ENCODE measurements at places on chromosomes 7 and 10.

- H3K4me3 ChIP-seq: no peak overlapping the region
- H3K27ac ChIP-seq: no peak overlapping the region
- H3K36me3 ChIP-seq: peaks cover 12% of the 10 kb centered on the region
- no peak for DNase-seq
- no peaks in the 10 kb centered on the region for H3K4me1 ChIP-seq
- no peaks in the 10 kb centered on the region for H3K27me3 ChIP-seq
These were observed 75.4 kb upstream of the ATP6V0A4 start for GRCh38 chr7:138873220-138873892.

DNA sequence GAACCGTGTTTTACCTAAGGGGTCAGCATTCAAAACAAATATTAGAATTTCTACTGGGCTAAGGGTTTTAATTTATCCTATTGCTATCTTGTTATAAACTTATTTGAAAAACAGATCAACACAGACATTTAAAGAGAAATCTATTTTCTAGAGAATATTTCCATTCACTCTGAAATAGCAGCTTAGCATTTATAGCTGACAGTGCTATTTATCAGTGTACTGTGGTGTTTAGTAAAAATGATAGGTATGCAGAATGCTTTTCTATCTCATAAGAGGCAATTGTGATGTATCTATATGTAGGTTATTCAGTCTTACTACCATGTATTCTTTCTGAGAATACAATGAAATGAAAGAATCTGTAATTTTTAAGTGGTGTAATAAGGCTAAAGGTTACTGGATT, 1077.4 kb downstream of the REEP3 start:
- no peak overlapping the region for H3K4me3 ChIP-seq
- H3K4me1 ChIP-seq: no peaks in the 10 kb centered on the region
- no peak for DNase-seq
- H3K36me3 ChIP-seq: no peaks in the 10 kb centered on the region
- H3K27ac ChIP-seq: no peak overlapping the region

DNA sequence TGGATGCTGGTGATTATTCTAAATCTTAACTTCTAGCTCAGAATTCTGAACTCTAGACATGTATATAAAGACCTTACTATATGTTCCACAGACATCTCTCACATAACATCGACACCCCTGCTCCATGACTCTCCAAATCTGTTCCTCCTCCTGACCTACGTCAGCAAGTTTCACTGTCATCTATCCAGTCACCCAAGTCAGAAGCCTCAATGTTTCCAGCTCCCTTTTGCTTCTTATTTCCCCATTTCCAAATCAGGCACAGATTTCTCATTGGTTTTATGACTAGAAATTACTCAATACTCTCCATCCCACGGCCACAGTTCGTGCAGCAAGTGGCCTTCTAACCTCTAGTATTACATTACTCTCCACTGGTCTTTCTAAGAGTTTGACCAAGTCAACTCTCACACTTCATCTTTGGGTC, 28.5 kb downstream of the EPC1 start:
- no peaks in the 10 kb centered on the region for H3K27me3 ChIP-seq
- peaks cover 7% of the 10 kb centered on the region for H3K36me3 ChIP-seq
- H3K4me1 ChIP-seq: peaks cover 95% of the 10 kb centered on the region

DNA sequence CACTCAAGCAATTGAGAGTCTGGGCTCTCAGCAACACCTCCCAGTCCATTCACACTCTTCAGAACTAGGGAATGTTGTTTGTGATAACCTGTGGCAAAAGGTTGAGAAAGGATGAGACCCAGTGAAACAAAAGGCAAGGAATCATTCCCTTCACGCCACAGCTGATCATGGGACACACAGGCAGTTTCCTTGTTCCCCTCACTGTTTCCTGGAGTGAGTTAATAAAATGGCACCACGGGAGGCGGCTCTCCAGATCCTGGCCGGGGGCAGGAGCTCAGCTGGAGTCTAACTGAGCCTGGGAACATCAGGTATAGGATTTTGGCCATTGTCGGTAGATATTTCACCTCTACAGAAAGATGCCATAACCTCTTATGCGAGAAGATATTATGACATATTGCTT, 107.3 kb upstream of the FAM171A1 start:
- no peaks in the 10 kb centered on the region for H3K4me1 ChIP-seq
- H3K27me3 ChIP-seq: no peaks in the 10 kb centered on the region
- H3K36me3 ChIP-seq: no peaks in the 10 kb centered on the region
- no peak overlapping the region for H3K4me3 ChIP-seq
- no peak overlapping the region for H3K27ac ChIP-seq

- no peak overlapping the region for H3K4me3 ChIP-seq
- H3K27me3 ChIP-seq: no peaks in the 10 kb centered on the region
- no peak overlapping the region for H3K27ac ChIP-seq
- no peaks in the 10 kb centered on the region for H3K4me1 ChIP-seq
These were observed 140.8 kb downstream of the DGKB start for GRCh38 chr7:14761510-14762296.

- H3K27ac ChIP-seq: no peak overlapping the region
- H3K4me1 ChIP-seq: no peaks in the 10 kb centered on the region
- no peak for DNase-seq
- H3K36me3 ChIP-seq: no peaks in the 10 kb centered on the region
These were observed 86.2 kb downstream of the AOAH start for GRCh38 chr7:36638140-36638539.

DNA sequence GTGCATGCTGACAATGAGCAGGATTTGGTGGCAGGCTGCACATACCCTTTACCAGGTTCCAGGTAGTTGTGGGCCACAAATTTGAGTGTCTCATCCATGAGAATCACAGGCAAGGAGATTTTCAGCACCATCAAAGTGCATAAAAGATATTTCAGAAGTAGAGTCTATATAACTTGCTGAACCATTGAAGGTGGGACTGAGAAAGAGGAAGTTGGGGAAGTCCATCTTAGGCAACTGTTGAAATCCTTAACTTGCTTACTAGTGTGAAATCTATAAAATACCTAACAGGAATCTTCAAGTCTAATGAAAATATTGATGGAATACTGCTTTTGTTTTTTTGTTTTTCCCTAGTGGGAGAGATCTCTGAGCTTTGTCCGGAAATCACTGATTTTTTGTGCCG, 325.1 kb upstream of the PLXDC2 start:
- no peaks in the 10 kb centered on the region for H3K27me3 ChIP-seq
- no peak for DNase-seq
- H3K4me3 ChIP-seq: no peak overlapping the region

GRCh38 chr10:69459101-69459790, 8.0 kb downstream of the TSPAN15 start:
- H3K27ac ChIP-seq: peak overlapping the region; percentile 51
- H3K4me1 ChIP-seq: peaks cover 96% of the 10 kb centered on the region
- no peaks in the 10 kb centered on the region for H3K36me3 ChIP-seq

GRCh38 chr10:108629834-108630233, 1293.5 kb downstream of the XPNPEP1 start:
- no peaks in the 10 kb centered on the region for H3K4me1 ChIP-seq
- H3K27me3 ChIP-seq: no peaks in the 10 kb centered on the region
- no peak overlapping the region for H3K4me3 ChIP-seq
- DNase-seq: no peak
- H3K36me3 ChIP-seq: no peaks in the 10 kb centered on the region

DNA sequence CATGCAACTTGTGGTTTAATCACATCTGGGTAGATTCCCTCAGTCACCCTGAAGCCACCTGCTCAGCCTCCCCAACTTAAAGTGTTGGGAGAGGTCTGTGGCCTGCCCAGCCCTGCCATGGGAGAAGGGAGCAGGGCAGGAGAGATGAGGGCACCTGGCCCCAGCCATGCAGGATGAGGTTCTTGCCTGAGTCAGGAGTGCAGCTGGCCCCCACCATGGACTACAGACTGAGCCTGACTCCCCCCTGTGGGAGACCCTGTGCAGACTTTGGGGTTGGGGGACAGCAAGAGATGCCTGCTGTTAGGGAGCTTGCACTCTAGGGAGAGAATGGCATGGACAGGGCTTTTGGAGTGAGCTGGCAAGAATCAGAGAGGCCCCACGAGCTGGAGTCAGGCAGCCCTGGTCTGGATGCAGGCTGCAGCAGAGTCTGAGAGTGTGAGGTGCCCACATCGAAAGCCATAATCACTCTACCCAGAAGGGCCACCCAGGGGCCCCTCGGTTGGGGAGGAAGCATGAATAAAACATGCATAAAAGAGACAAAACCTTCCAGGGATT, 34.7 kb upstream of the DPYSL4 start:
- no peaks in the 10 kb centered on the region for H3K36me3 ChIP-seq
- H3K4me3 ChIP-seq: no peak overlapping the region

GRCh38 chr7:127876393-127876792, 154.8 kb downstream of the LRRC4 start:
- H3K4me3 ChIP-seq: no peak overlapping the region
- H3K36me3 ChIP-seq: no peaks in the 10 kb centered on the region

- peaks cover 25% of the 10 kb centered on the region for H3K4me1 ChIP-seq
- peaks cover 35% of the 10 kb centered on the region for H3K27me3 ChIP-seq
- DNase-seq: no peak
- no peak overlapping the region for H3K27ac ChIP-seq
- peak overlapping the region; percentile 38 for H3K4me3 ChIP-seq
- H3K36me3 ChIP-seq: no peaks in the 10 kb centered on the region
These were observed 1.3 kb downstream of the SLC26A4 start for GRCh38 chr7:107661865-107662379.

DNA sequence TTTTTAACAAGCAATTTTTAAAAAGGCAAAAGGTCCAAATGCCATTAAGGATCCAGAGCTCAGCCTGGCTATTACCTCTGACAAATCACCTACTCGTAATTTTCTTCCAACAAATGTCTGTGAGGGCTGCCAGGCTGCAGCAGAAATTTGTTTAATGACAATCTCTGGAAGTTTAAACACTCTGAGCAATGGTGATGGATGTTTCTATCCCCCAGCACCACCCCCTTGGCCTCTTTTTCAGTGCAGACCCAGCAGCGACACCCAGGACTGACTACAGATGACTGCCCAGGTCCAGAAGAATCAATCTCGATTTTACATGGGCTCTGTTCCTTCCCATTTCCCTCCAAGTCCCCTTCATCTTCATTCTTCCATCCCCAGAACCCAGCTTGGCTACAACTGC, 201.4 kb upstream of the AOAH start:
- H3K27ac ChIP-seq: no peak overlapping the region
- no peaks in the 10 kb centered on the region for H3K27me3 ChIP-seq
- DNase-seq: no peak
- H3K4me1 ChIP-seq: no peaks in the 10 kb centered on the region
- H3K36me3 ChIP-seq: no peaks in the 10 kb centered on the region

DNA sequence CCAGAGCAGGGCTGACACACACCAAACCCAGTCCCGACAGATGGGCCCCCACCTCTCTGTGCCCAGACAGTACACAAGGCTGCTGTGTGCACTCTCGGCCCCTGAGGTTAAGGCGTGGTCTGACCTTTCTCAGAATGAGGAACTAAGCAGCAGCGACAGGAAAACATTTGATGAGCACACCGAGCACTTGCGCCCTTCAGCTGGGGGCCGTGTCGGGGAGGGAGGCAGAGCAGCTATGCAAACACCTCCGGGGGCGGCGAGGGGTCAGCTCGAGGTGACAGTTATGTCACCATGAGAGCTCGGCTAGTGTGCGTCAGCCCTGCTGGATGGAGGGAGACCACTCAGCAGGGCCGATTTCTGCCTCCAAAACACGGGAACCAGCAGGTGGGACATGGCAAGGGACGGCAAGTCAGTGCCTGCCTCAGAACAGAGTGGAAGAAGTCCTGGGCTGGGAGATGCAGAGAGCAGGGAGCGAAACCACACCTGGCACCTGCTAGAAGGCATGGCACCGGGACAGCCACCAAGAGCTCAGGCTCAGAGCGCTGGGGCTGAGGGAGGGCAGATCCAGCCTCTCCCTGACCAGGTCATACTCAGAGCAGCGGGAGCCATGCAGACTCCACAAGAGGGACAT, 57.4 kb downstream of the CHST15 start:
- no peaks in the 10 kb centered on the region for H3K27me3 ChIP-seq
- DNase-seq: peak; percentile 98
- no peaks in the 10 kb centered on the region for H3K36me3 ChIP-seq
- H3K27ac ChIP-seq: peak overlapping the region; percentile 40

DNA sequence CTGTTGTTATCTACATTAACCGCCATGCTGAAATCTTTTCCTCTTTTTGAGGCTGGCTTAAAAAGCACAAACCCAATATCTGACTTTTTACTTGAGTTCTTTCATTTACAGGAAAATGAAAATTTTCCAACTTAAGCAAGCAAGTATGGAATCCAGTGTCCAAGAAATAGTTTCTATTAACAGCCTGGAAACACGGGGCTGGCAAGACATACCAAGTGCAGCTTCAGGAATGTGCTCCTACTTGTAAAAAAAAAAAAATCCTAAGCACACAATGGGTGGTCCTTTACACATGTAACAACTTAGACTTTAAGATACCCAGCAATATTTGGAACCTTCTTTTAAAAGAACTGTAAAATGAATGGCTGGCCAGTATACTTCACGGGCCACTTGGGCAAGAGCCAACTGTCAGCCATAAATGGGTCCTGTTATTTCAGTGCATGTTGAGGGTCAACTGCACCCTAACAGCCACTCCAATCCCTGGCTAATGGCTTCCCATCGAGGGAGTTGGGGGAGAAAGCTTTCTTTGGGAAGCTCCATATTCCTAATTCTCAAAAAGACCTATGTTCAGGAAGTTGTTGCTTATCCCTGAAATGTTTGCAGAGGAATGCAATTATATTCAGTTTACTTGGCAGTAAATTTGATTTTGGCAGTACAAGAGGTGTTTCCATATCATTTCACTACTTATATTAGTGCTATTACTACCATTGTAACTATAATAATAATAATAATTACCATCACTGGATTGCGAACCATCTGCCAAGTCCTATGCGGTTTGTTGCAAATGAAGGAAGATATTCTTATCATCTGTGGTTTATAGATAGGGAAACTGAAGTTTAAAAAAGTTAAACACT, 236.4 kb upstream of the TMEM72 start:
- no peaks in the 10 kb centered on the region for H3K27me3 ChIP-seq
- H3K36me3 ChIP-seq: no peaks in the 10 kb centered on the region
- no peak for DNase-seq
- no peaks in the 10 kb centered on the region for H3K4me1 ChIP-seq
- no peak overlapping the region for H3K4me3 ChIP-seq

GRCh38 chr10:98994030-98994429, 241.6 kb downstream of the HPSE2 start:
- H3K27me3 ChIP-seq: no peaks in the 10 kb centered on the region
- no peak for DNase-seq
- H3K27ac ChIP-seq: no peak overlapping the region
- no peak overlapping the region for H3K4me3 ChIP-seq
- H3K36me3 ChIP-seq: no peaks in the 10 kb centered on the region

GRCh38 chr7:135834266-135834665, 85.7 kb upstream of the FAM180A start:
- no peaks in the 10 kb centered on the region for H3K4me1 ChIP-seq
- no peak overlapping the region for H3K4me3 ChIP-seq
- no peaks in the 10 kb centered on the region for H3K27me3 ChIP-seq
- no peak overlapping the region for H3K27ac ChIP-seq

DNA sequence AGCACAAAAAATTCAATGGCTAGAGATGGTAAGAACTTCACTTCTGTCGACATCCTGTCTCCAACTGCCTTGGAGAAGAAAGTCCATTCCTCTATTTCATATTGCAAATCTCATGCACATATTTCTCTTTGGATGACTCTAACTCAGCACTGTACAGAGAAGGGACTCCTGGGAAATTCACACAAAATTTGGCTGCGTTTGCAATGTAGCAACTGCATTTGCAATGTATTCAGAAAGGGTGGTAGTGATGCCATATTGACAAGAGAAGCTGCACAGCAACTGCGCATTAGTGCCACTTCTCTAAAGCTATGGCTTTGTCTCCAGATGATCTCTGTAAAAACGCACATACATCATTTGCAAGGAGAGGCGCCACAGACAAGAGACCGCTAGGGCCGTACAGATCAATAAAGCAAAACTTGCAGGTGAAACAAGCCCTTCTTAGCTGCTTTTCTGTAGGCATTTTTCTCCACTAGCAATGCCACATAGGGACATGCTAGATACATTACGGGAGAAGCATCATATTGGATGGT, 389.5 kb downstream of the TCERG1L start:
- no peaks in the 10 kb centered on the region for H3K4me1 ChIP-seq
- no peak overlapping the region for H3K4me3 ChIP-seq
- no peaks in the 10 kb centered on the region for H3K27me3 ChIP-seq
- no peaks in the 10 kb centered on the region for H3K36me3 ChIP-seq
